ENCODE measurements at places on chromosomes 1 and 21. TPM values are rescaled to one million over a fixed set of nuclear protein-coding genes. Genes with fewer than 3 reads are reported as not detected.

The FTCD gene
- total RNA-seq = 4.5 TPM

The BTBD8 gene
- total RNA-seq = 5.1 TPM

The GREM2 gene
- 2.1 TPM for total RNA-seq

The HIVEP3 gene
- 3.5 TPM for total RNA-seq

The DCST1 gene
- total RNA-seq = 1.1 TPM

The TMEM269 gene
- 1.1 TPM for total RNA-seq

The MYOG gene
- not detected for total RNA-seq

DNA sequence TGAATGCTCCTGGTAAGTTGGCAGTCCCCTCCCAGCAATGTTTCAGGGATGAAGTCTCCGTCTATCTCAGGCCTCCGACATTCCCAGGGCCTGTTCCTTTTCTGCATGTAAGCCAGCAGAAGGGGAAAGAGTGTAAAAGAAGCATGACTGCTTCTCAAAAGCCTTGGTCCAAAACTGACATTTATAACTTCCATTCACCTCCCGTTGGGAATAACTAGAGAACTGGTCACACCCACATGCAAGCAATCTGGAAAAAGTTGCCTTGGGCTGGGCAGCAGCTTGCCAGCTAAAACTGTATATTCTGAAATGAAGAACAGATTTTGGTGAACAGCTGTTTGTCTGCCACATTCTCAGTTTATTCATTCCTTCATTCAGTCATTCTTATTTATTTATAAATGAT lies 24.2 kb upstream of the NPL start:
- no peak overlapping the region for H3K4me3 ChIP-seq
- H3K27ac ChIP-seq = no peak overlapping the region
- H3K27me3 ChIP-seq = no peaks in the 10 kb centered on the region
- no peak for DNase-seq

DNA sequence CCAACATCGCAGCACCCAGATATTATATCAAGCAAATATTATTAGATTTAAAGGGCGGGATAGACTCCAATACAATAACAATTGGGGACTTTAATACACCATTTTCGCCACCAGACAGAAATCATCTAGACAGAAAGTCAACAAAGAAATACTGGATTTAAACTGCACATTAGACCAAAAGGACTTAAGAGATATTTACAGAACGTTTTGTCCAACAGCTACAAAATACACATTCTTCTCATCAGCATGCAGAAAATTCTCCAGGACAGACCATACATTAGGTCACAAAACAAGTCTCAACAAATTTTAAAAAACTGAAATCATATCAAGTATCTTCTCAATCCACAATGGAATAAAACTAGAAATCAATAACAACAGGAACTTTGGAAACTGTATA lies 121.2 kb downstream of the ACBD6 start:
- DNase-seq = no peak
- H3K36me3 ChIP-seq = no peaks in the 10 kb centered on the region
- H3K27me3 ChIP-seq = no peaks in the 10 kb centered on the region
- H3K4me1 ChIP-seq = no peaks in the 10 kb centered on the region

- no peak overlapping the region for H3K4me3 ChIP-seq
- H3K27me3 ChIP-seq = no peaks in the 10 kb centered on the region
- no peaks in the 10 kb centered on the region for H3K4me1 ChIP-seq
- H3K36me3 ChIP-seq = no peaks in the 10 kb centered on the region
These were observed 202.0 kb downstream of the FMN2 start for GRCh38 chr1:240293706-240294105.

GRCh38 chr1:182299728-182300616 lies 91.6 kb downstream of the GLUL start:
- peak; percentile 25 for DNase-seq
- H3K27me3 ChIP-seq = no peaks in the 10 kb centered on the region
- H3K4me3 ChIP-seq = no peak overlapping the region
- no peaks in the 10 kb centered on the region for H3K4me1 ChIP-seq
- no peaks in the 10 kb centered on the region for H3K36me3 ChIP-seq

GRCh38 chr21:40902299-40902698 lies 55.3 kb upstream of the DSCAM start:
- H3K4me1 ChIP-seq = no peaks in the 10 kb centered on the region
- no peak overlapping the region for H3K4me3 ChIP-seq
- H3K36me3 ChIP-seq = no peaks in the 10 kb centered on the region
- H3K27me3 ChIP-seq = no peaks in the 10 kb centered on the region
- DNase-seq = no peak

- no peak for DNase-seq
- no peak overlapping the region for H3K27ac ChIP-seq
- H3K27me3 ChIP-seq = no peaks in the 10 kb centered on the region
- no peak overlapping the region for H3K4me3 ChIP-seq
- no peaks in the 10 kb centered on the region for H3K36me3 ChIP-seq
These were observed 18.3 kb upstream of the NPHP4 start for GRCh38 chr1:6010554-6010953.

GRCh38 chr1:26468911-26469310 lies 3.3 kb upstream of the HMGN2 start:
- no peaks in the 10 kb centered on the region for H3K36me3 ChIP-seq
- no peak for DNase-seq
- H3K27me3 ChIP-seq = no peaks in the 10 kb centered on the region
- H3K4me1 ChIP-seq = peaks cover 1% of the 10 kb centered on the region
- no peak overlapping the region for H3K4me3 ChIP-seq

- no peak for DNase-seq
- H3K27me3 ChIP-seq = no peaks in the 10 kb centered on the region
- H3K4me1 ChIP-seq = no peaks in the 10 kb centered on the region
- no peaks in the 10 kb centered on the region for H3K36me3 ChIP-seq
- H3K27ac ChIP-seq = no peak overlapping the region
- H3K4me3 ChIP-seq = no peak overlapping the region
These were observed 256.2 kb upstream of the OLFM3 start for GRCh38 chr1:102252731-102253505.

DNA sequence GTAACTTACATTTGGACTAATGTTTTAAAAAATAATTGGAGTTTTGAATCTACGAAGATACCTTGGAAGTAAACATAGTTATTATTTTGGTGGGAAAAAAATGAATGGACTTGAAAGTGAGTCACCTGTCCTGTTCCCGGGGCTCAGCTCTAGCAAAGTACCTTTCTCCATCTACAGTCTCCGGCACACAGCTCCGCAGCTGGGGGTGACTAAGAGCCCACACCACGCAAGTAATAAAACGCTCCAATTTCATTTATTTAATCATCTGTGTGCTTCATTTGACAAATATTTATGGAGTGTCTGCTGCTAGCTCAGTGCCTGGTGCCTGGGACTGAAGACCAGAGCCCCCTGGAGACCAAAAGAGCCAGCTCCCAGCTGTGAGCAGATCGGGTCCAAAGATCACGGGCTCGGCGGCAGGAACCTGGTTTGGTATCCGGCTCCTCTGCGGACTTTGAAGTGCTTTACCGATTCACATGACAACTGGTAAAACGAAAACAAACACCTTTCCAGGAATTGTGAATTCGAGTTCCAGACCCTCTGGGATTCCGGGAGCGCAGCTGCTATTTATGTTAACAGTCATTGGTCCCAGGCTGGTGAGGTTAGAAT lies 1.7 kb upstream of the RIPK4 start:
- DNase-seq = no peak
- peaks cover 49% of the 10 kb centered on the region for H3K27me3 ChIP-seq
- peaks cover 5% of the 10 kb centered on the region for H3K4me1 ChIP-seq

DNA sequence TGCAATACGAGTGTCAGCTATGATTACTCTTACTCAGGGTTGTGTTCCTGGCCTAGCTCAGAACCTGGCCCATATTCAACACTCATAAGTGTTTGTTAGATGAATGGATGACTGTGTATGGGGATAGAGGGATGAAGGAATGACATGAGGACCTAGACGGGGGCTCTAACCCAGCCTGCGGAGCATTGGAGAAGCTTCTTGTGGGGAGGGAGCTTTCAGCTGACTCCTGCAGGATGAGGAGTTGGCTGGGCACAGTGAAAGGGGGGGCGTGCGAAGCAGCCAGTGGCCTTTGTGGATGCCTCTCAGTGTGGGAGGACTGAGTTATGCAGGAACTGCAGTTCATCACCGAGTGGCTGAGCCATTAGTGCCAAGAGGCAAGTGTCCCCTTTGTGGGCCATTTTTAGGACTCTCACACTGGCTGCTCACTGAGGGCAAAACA lies 1.2 kb upstream of the EXTL1 start:
- no peak overlapping the region for H3K4me3 ChIP-seq
- peak; percentile 46 for DNase-seq
- no peaks in the 10 kb centered on the region for H3K36me3 ChIP-seq

GRCh38 chr1:48007047-48007446 lies 9.9 kb upstream of the TRABD2B start:
- H3K27ac ChIP-seq = no peak overlapping the region
- no peaks in the 10 kb centered on the region for H3K4me1 ChIP-seq
- no peak overlapping the region for H3K4me3 ChIP-seq

DNA sequence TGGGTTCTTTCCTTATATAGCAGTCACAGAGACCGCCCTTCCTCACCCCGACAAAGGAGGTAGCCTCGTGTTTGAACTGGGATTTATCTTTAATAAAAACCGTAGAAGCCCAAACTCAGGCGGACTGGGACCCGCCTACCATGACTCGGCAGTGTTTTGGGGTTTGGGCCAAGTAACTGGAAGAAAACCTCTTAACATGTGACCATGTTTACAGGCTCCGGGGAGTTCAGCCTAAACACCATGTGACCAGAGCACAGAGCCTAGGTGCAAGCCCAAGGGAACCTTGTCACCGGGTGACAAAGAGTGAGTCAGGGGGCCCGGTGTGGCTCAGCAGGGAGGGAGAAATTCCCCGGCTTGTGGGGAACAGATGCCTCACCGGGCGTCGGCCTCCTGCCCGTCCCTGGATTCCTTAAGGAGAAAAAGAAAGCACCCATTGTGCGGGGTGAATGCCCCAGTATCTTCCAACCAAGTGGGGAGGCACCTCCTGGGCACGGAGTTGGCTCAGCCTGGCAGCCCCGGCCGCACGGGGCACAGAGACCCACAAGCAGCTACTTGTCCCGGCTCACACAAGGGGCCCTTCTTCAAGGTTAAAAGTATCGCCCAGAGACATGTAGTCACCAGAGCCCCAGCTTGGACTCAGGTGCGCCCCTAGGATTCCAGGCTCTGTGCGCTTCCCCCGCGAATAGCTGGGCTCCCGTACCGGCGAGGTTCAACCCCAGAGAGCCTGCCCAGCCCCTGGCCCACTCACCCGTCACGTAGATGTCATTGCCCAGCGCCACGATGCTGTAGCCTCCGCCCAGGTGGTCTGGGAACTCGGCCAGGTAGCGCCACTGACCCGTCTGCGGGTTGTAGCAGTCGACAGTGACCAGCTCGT lies 1.4 kb downstream of the KLHL21 start:
- H3K4me1 ChIP-seq = peaks cover 31% of the 10 kb centered on the region
- peak; percentile 76 for DNase-seq
- H3K4me3 ChIP-seq = peak overlapping the region; percentile 74
- peak overlapping the region; percentile 100 for H3K27ac ChIP-seq
- no peaks in the 10 kb centered on the region for H3K27me3 ChIP-seq
- no peaks in the 10 kb centered on the region for H3K36me3 ChIP-seq

DNA sequence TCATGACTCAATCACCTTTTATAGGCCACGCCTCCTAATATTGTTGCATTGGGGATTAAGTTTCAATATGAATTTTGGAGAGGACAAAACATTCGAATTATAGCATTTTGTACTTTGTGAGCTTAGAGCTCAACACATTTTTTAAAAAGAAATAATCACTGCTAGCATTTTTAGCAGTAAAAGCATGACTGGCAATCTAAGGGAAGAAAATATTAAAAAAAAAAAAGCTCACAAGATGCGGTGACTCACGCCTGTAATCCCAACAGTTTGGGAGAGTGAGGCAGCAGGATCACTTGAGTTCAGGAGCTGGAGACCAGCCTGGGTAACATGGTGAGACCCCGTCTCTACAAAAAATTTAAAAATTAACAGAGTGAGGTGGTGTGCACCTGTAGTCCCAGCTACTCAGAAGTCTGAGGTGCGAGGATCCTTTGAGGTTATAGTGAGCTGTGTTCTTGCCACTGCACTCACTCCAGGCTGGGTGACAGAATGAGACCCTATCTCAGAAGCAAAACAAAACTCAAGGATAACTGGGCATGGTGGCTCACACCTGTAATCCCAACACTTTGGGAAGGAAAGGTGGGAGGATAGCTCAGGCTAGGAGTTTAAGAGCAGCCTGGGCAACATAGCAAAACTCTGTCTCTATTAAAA lies 28.8 kb upstream of the DIPK1A start:
- DNase-seq = no peak
- no peak overlapping the region for H3K27ac ChIP-seq
- no peaks in the 10 kb centered on the region for H3K36me3 ChIP-seq
- no peaks in the 10 kb centered on the region for H3K27me3 ChIP-seq
- H3K4me3 ChIP-seq = no peak overlapping the region

DNA sequence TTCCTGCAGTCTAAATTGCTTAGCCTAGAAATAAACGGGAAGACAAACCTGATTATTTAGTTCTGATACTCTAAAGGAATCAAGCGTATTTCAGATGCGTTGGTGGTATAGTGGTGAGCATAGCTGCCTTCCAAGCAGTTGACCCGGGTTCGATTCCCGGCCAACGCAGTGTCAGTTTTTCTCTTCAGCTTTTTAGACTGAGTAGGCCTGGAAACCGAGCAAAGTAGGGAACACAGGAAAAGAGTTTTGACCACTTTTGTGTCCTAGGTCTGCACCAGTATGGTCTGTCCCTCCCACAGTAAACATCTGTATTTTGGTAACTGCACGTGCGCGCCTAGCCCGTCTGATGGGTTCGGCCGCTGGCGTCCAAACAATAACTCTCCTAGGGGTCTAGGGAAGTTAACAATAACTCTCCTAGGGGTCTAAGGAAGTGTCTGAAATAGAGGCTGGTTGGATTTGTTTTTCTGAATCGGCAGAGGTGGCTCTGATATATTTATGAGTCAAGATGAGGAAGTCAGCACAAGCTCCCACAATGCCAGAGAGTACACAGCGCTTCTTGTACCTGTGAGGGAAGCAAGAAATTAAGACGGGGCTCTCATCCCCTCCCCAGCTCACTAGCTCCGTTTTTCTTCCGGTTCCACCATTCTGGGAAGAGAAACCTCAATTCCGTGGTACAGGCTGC lies 15.6 kb upstream of the HJV start:
- peak overlapping the region; percentile 56 for H3K4me3 ChIP-seq
- no peaks in the 10 kb centered on the region for H3K4me1 ChIP-seq
- peak; percentile 85 for DNase-seq
- peak overlapping the region; percentile 98 for H3K27ac ChIP-seq
- no peaks in the 10 kb centered on the region for H3K36me3 ChIP-seq
- no peaks in the 10 kb centered on the region for H3K27me3 ChIP-seq
